ENCODE measurements at places on chromosomes 13 and 19. TPM values are rescaled to one million over a fixed set of nuclear protein-coding genes. Genes with fewer than 3 reads are reported as not detected.

GRCh38 chr19:49801401-49801888, 11.6 kb downstream of the FUZ start:
- no peak overlapping the region for H3K27ac ChIP-seq
- H3K4me3 ChIP-seq: peak overlapping the region; percentile 24
- no peaks in the 10 kb centered on the region for H3K27me3 ChIP-seq
- peaks cover 23% of the 10 kb centered on the region for H3K36me3 ChIP-seq

DNA sequence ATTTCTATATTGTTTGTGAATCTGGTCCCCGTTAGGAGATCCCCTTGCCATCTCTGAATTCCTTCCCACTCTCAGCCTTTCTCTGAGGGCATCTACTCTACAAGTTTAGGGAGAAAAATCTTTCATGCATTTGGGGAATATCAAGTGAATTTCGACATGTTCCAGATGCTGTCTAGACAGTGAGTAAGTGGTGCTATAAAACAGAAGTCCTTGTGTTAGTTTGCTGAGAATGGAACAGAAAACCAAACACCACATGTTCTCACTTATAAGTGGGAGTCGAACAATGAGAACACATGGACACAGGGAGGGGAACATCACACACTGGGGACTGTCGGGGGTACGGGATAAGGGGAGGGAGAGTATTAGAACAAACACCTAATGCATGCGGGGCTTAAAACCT, 5.1 kb downstream of the OR7A10 start:
- no peak overlapping the region for H3K4me3 ChIP-seq
- no peaks in the 10 kb centered on the region for H3K36me3 ChIP-seq
- H3K27ac ChIP-seq: no peak overlapping the region
- no peak for DNase-seq

- peaks cover 6% of the 10 kb centered on the region for H3K27me3 ChIP-seq
- peaks cover 2% of the 10 kb centered on the region for H3K36me3 ChIP-seq
- no peak overlapping the region for H3K27ac ChIP-seq
- DNase-seq: no peak
Observed at GRCh38 chr19:1400281-1401137, 833 bp downstream of the GAMT start.

Gene RFPL4A
- not detected for total RNA-seq

- no peaks in the 10 kb centered on the region for H3K27me3 ChIP-seq
- DNase-seq: no peak
- H3K4me1 ChIP-seq: peaks cover 11% of the 10 kb centered on the region
- no peak overlapping the region for H3K4me3 ChIP-seq
Observed at GRCh38 chr19:14168259-14168972, 32.0 kb upstream of the ASF1B start.

DNA sequence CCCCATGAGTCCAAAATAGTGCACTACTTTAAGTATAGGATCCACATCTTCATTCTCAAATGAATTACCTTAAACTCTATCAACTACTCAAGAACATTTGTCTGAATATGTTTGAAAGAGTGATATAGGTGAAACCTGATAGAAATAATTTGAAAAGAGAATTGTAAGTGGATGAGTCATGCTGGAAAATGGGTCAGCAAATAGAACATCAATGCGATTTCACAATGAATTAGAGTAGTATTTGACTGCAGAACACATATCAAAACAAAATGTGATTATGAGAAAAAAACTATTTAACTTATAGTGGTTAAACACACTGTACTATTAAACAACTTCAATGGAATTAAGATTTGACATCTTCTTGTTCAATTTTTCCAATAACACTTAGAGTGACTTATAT, 300.6 kb upstream of the KLHL1 start:
- no peaks in the 10 kb centered on the region for H3K4me1 ChIP-seq
- no peak overlapping the region for H3K4me3 ChIP-seq
- DNase-seq: no peak

DNA sequence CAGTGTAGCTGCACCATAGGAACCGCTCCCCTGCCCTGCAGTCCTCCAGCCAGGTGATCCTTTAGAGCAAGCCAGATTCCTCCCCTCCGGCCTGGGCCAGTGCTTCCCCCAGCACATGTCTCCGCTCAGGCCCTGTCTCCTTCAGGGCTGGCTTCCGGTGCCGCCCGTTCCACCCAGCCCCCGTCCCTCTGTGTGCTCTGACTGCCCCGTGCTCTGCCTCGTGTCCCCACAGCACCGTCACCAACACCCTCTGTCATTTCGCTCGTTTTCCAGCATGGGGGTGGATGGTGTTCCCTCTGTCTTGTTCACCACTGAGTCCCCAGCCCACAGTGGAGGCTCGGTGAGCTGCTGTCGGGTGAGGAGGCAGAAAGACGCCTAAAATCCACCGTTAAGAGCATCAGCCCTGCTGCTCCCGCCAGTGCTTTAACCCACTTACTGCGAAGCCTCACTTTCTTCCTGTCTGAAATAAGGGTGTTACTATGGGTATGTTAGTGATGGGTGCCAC, 54.5 kb downstream of the TSSK6 start:
- H3K27ac ChIP-seq: peak overlapping the region; percentile 98
- H3K4me1 ChIP-seq: peaks cover 73% of the 10 kb centered on the region
- H3K36me3 ChIP-seq: peaks cover 10% of the 10 kb centered on the region
- H3K4me3 ChIP-seq: peak overlapping the region; percentile 63
- no peaks in the 10 kb centered on the region for H3K27me3 ChIP-seq
- peak; percentile 49 for DNase-seq

Gene KANK3
- total RNA-seq: 8.0 TPM

Gene PSG11
- not detected for total RNA-seq

DNA sequence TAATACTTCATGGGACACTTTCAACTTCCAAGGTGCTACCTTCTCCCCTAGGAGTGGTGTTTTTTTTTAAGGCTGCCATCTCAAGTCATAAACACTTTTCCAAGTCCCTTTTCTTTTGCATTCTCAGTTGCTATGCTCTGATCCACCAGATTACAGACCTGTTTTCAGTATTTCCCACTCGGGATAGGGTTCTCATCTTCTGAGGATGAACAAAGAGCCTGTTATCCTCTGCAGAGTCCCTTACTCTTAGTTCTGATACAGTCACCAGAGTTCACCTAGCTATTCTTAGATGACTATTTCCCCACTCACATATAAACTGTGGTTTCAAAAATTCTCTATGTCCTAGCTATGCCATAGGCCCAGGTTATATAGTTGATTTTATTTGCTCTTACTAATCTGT, 15.9 kb downstream of the ZDHHC20 start:
- no peak for DNase-seq
- no peaks in the 10 kb centered on the region for H3K27me3 ChIP-seq
- peaks cover 33% of the 10 kb centered on the region for H3K36me3 ChIP-seq
- no peak overlapping the region for H3K27ac ChIP-seq
- H3K4me1 ChIP-seq: peaks cover 15% of the 10 kb centered on the region

Gene TNNT1
- 108 TPM for total RNA-seq

DNA sequence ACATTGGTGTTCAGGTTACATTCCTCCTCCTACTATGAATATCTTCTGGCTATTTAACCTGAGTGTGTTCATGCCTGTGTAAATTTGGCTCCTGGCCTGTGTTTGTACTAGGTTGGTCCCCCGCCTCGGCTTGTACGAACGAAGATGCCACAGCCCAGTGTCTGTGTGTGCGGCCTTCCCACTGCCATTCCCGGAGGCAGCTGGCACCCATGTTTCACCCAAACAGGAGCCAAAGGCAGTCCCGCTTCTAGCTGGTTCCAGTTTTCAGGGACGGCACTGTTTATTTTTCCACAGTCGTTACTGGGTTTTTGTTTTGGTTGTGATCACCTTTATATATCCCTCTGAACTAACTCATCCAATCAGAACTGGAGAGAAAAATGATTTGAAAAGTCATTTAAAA, 102.5 kb upstream of the ZNF536 start:
- DNase-seq: no peak
- H3K27me3 ChIP-seq: peaks cover 7% of the 10 kb centered on the region
- peaks cover 12% of the 10 kb centered on the region for H3K36me3 ChIP-seq

DNA sequence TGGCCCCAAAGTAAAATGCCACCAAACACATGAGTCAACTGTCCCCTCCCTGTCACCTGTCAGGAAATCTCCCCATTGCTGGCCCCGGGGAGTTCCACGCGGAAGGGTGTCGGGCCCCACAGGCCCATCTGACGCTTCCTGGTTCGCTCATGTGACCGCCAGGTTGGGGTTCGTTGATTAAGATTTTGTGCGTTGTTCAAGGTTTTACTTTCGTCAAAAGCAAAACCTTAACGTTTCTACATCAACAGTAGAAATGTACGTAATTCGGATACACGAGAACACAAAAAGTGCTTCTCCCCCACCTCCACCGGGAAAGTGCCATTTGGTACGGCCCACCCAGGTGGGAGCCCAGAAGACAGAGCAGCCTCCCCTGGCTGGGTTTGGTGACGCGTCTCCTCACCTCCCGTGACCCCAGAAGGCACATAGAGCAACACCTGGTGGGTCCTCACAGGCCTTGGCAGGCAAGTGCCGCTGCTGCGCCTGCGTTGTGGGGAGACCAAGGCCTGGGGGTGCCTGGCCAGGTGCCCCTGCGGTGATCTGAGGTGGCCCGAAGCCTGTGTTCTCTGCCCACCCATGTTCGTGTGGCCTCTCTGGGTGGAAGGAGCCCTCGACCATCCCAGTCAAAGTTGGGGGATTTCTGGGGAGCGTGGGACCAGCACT, 161.6 kb downstream of the KDM4B start:
- no peak for DNase-seq
- no peak overlapping the region for H3K4me3 ChIP-seq
- H3K4me1 ChIP-seq: peaks cover 30% of the 10 kb centered on the region
- peaks cover 4% of the 10 kb centered on the region for H3K36me3 ChIP-seq
- H3K27me3 ChIP-seq: no peaks in the 10 kb centered on the region

Gene KLF12
- 8.5 TPM for total RNA-seq

- no peaks in the 10 kb centered on the region for H3K27me3 ChIP-seq
- H3K4me3 ChIP-seq: no peak overlapping the region
- H3K27ac ChIP-seq: no peak overlapping the region
- H3K4me1 ChIP-seq: peaks cover 25% of the 10 kb centered on the region
Observed at GRCh38 chr19:28184997-28185396, 1028.0 kb downstream of the UQCRFS1 start.

- H3K4me1 ChIP-seq: no peaks in the 10 kb centered on the region
- H3K27me3 ChIP-seq: no peaks in the 10 kb centered on the region
- H3K36me3 ChIP-seq: peaks cover 57% of the 10 kb centered on the region
- H3K4me3 ChIP-seq: no peak overlapping the region
Observed at GRCh38 chr19:12581100-12581499, 29.5 kb downstream of the ZNF490 start.

GRCh38 chr13:59946944-59947343, 216.8 kb downstream of the DIAPH3 start:
- H3K4me1 ChIP-seq: peaks cover 13% of the 10 kb centered on the region
- no peaks in the 10 kb centered on the region for H3K36me3 ChIP-seq
- H3K27ac ChIP-seq: no peak overlapping the region
- no peak overlapping the region for H3K4me3 ChIP-seq
- no peak for DNase-seq

Gene PLVAP
- total RNA-seq: 0.27 TPM

Gene ZNF491
- 2.1 TPM for total RNA-seq

DNA sequence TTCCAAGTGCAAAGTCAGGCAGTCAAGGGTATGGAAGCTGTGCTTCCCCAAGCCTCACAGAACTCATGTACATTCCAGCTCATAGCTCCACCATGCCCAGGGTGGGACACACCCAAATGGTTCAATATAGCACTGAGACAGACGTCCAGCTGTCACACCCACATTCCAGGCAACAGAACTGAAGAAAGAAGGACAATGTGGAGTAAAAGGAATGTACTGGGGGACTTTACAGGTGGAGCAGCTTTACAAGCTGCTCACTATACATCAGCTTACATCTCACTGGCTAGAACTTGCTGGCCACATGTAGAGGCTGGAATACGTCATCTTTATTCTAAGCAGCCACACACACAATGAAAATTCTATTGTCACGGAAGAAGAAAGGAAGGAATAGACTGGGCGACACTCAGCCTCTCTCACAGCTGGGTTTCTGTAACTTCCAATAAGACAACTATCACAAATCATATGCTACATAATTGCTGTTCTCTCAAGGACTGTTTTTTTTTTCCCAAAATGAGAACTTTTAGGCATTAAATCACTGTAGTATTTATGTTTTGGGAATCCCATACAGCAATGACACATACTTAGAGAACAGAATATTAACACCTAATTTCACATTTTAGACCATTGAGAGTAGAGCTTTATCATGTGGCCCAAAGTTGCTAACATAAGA, 86.1 kb downstream of the KLF12 start:
- no peak overlapping the region for H3K4me3 ChIP-seq
- DNase-seq: no peak
- H3K27ac ChIP-seq: no peak overlapping the region
- H3K4me1 ChIP-seq: peaks cover 8% of the 10 kb centered on the region
- H3K27me3 ChIP-seq: no peaks in the 10 kb centered on the region
- no peaks in the 10 kb centered on the region for H3K36me3 ChIP-seq

DNA sequence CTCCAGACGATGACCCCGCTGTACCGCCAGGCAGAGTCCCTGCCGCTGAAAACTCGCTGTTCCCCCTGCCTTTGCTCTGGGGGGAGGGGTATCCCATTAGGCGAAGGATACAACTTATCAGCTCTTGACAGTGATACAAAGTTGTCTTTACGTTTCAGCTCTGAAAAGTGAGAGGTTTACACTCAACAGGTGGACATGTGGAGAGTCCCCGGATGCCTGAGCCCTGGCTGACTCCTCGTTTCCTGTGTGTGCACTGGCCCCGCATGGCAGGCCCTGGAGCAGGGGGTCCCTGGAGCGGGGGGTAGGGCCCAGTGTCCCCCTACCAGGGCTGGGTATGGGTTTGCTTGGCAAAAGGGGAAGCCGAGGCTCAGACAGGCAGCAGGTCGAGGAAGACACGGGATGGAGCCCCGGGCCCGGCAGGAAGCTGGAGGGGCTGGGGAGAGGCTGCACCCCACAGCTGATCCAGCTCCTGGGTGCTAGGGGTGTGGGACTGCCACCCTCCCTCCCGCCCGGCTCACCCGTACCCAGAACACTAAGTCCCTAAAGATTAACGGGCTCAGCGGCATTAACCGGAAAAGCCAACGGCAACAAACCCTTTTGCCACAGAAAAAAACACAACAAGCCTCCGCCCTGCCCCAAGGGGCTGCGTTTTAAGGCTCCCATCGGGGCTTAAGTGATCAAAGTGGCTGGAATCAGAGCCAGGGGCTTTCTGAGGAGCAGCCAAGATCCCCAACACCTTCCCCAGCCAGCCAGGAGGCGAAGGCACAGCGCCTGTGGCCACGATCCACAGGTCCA, 5.6 kb downstream of the TCF3 start:
- no peaks in the 10 kb centered on the region for H3K27me3 ChIP-seq
- no peak overlapping the region for H3K27ac ChIP-seq
- no peak overlapping the region for H3K4me3 ChIP-seq
- H3K36me3 ChIP-seq: peaks cover 46% of the 10 kb centered on the region
- no peak for DNase-seq
